KBM-7 (cell line): ENCODE measurements at places on chromosomes 12 and 14.
A peak's percentile ranks its signal among the peaks of the same experiment; 100 is the strongest.

DNA sequence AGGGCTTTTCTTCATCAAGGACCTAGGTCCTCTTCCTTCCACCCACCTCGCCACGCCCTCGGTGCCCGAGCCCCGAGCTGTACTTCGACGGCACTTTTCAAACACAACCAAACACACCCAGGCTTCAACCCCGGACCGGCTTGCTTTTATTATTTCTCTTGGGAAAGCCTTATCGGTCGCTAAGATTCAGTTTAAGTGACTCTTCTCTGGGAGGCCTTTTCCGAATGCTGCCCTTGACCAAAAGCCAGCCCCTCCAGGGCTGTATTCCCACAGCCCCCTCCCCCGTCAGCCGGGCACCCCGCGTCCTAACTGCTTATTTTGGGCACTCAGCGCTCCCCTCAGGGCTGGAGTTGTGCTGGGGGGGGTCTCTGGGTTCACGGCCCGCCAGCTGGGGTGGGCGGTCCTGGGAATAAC lies 644 bp upstream of the PPP4R4 start:
- peak; percentile 20 for DNase-seq

DNA sequence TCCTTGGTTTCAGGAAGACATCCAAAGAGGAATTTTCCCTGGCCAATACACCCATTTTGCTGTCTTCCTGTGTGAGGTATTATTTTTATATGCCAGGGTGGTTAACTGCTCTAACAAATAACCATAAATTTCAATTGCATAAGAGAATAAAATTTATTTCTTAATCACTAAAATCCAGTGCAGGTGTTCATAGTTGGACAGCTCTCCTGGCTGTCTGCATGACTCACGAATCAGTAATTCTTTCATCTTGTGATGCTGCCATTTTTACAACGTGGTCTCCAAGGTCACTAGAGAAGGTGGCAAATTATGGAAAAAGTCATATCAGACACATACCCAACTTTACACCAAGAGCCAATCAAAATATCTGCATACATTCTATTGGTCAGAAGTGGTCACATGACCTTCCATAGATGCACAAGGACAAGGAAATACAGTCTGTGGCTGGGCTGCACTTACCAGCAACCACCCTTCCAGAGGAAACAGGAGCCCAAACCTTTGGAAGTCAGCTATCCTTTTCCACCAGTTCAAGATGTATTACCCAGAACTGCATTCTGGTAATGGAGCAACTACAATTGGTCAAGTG lies 193.5 kb upstream of the PLEKHG7 start:
- DNase-seq: no peak

DNA sequence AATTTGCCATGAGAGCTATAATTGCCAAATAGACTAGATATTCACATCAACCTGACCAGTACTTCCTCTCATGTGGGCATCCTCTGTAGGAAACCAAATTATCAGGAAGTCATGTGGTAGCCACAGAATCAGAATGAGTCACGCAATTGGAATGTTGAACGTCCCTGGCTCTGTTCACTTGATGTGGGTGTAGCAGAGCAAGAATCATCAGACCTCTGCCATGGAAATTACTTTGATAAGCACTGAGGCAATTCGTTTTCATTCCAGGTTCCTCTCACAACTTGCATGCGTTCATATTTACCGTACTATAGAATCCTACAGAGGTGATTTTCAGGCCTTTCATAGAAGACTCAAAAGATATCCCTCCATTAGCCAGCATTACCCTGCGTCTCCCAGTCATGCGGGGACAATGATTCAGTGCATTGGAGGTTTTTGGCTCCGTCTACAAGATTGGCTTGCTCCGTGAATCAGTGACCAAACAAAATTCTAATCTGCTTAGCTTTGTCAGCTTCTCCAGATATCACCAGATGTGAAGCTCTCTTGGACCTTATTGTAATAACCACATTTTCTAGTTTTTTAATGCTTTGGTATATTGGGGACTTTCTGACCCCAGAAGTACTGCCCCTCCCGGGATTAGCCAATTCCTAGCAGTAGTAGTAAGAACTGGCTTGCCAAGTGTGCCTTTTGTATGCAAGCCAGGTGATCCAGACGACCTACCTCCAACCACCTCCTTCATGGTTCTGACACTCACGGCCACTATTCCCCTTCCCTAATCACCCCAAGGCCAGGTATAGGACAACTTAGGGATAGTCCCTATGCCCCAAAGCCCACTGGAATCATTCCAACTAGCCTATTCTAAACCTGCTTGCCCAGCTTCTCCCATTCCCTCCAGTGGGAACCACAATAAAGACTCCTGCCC lies 133.4 kb downstream of the KICS2 start:
- DNase-seq: peak; percentile 89

DNA sequence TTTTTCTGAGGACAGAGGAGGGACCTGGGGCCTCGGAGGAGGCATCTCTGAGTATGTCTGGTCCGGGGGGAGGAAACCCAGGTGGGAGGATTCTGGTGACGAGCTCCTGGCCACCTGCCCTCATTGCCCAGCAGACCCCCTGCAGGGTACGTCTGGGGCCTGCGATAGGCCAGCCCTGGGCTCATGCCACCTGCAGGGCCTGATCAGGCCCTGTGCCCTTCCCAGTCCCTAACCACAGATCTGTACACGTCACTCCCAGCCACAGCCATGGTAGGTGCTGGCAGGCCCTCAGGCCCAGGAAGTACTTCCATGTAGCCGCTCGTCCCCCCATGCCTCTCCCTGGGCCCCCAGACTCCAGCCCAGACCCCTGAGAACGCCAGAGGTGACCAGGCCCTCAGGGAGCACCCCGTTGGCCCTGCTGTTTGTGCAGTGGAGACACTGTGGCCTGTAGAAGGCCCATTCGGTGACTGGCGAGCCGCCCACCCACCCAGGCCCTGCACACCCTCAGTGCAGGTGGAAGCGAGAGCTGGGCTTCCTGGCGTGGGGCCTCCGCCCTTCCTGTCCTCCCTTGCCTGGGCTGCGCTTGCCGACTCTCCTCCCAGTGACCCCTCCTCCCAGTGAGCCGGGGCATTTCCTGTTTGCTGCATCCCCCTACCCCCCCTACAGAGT lies 5.7 kb downstream of the INF2 start:
- DNase-seq: no peak

DNA sequence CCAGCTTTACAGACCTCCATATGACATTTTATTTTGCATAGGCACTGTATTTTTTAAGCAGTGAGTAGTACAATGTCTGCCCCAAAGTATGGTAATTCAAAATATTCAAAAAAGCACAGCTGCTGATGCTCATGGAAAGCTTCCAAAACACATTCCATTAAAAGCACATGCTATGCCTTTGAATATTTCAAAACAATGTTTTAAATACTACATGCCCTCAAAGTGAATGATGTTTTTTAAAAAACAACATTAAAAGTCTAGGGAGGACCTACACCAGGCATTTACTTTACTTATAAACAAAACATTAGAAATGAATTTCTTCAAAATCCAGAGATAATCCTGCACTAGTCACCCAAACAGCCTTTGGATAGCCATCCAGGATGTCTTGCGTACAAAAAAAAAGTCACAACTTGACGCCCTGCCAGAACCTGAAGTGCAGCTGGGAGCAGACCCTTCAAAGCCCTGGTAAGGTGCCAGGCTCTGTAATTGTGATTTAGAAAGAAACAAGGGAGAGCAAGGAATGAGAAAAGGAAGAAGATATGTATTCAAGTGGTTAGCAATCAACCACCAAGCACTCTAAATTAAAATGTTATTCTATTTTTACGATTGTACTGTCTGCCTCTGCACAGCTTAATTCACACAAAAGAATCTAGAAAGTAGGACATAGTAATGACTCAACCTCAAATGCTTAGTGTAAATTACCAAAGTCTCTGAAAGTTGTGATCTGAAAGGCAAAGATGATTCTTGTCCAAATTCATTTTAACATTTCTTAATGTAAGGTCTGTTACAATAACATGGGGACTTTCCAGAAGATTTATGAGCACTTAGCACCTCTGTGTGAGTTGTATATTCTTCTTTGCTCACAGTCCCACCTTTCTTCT lies 31.9 kb downstream of the CEP83 start:
- no peak for DNase-seq

DNA sequence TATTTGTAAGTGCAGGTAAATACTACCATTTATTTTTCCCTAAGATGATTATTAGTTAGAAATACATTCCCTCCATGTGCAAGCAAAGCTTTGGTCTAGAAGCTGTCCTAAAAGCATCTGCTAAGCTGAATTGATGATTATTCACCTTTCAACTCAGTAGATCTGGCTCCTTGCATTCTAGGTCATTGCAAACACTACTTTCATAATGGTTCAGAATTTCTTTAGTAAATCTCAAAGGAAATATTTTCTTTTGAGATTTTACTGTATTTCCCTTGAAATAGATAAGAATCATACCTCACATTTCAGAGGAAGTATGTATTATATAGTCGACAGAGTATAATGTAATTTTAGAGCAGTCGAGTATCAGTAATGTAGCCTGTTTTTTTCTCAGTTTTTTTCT lies 2.4 kb downstream of the ETNK1 start:
- DNase-seq: peak; percentile 14

DNA sequence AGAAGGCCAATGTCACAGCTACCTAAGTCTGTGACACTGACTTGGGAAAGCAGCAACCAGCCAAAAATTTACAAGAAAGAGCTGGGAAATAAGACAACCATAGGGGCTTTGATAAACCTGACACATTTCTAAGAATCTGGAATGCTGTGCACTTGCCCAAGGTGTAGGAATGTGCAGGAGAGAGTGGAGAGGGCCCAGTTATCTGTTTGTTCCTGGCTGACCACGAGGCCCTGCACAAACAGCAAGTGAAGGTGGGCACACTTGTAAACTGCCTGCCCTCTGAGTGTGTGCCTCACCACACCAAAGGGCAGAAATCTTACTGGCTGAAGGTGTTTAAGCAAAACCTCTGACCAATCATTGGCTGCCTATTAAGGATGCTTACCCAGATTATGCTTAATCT lies 27.3 kb downstream of the DLK1 start:
- DNase-seq: no peak

DNA sequence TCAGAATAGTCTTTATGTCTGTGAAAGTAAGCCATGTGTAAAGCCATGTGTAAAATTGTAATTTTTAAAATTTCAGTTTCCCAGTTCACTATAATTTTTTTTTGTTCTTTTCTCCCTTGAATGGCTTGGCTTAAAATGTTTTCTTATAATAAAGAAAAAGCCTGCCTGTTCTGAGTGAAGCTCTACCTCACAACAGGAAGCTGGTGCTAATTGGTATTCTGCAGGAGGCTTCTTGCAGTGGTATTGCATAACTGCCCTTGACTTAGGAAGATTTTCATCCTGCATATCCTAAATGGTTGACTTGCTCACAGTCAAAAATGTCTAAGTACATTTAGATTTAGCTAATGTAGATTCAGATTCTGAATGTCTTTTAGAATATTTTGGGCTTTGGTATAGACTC lies 49.5 kb downstream of the ATP2A2 start:
- DNase-seq: peak; percentile 53

DNA sequence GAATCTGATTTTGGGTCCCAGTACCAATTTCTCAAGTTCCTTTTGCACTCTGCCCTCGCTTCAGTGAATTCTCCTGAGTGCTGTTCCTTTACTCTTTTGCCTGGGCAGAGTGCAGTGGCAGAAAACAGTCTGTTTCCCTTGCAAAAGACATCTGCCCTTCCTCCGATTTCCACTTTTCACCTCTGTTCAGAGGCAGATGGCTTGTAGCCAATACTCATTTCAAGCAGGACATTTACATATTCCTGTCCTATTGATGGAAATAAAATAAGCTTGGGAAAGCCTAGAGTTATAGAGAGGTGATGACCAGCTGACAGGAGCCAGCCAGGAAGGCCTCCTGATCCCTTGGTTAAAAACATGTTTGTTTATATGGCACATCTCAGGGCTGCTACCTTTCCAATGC lies 111.0 kb downstream of the SLC8A3 start:
- no peak for DNase-seq

DNA sequence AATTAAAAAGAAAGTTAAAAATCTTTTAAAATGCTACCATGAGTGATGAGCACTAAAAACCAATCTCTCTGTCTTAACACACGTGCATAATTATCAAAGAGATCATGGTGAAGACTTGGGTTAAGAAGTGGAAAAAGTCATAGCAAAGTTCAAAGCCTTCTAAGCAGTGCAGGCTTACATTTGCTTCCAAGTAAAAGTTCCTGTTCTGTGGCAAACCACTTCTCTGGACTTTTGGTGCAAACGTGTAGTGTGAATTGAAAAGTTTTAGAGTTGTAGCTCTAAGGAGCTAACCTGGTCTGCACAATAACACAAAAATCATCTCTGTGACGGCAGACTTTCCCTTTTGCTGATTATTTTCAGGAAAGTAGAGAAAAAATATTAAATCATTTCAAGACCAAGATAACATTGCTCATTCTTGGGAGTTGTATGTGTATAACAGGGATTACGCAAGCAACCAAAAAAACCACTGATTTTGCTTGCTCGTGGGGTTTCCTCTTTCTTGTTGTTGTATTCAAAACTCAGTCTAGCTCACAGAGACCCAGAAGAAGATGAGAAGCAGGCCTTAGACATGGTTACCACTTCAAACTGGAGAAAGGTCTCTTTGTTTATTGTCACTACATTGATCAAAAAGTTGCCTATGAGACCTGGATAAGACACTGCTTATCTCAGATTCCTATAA lies 2.3 kb upstream of the GLIPR1 start:
- peak; percentile 87 for DNase-seq

- DNase-seq: peak; percentile 5
These were observed 122.0 kb upstream of the SEL1L start for GRCh38 chr14:81655423-81656314.

DNA sequence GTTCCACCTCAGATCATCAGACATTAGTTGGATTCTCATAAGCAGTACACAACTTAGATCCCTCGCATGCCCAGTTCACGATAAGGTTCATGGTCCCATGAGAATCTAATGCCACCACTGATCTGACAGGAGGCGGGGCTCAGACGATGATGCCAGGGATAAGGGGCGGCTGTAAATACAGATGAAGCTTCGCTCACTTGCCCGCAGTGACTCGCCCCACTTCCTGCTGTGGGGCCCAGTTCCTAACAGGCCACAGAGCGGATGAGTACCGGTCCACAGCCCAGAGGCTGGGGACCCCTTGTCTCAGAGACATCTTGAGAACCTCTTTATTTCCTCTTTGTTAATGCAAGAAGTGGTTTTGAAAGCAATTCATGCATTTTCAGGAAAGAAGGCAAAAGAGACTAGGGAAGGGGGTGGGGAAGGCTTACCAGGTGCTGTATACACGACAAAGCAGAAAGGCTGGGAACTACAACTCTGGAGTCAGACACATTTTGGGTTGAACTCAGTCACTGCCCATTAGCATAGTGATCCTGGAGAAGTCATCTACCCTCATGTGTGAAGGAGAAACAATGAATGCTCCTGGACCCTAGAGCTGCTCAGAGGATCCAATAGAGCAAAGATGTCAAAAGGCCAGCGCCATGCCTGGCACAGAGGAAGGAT lies 68.7 kb downstream of the EID3 start:
- peak; percentile 44 for DNase-seq

DNA sequence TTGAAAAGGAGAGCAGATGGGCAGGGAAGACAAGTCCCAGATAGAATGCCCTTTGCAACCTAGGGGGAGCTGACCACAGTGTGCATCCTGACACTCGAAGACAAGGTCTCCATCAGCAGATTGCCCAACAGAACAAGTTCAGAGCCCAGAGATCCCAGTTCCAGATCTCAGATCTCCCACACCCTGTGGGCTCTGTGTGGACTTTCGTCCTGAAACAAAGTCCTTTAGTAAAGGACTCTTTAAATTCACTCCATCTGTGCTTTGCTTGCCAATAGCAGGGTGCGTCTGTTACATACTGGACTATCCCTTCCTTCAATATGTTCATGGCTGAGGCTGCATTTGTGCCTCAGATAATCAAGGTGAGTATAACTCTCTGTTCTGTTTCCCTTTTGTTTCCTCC lies 8.7 kb upstream of the C1RL start:
- no peak for DNase-seq
